ENCODE measurements at places on chromosomes 3 and 15. TPM values are rescaled to one million over a fixed set of nuclear protein-coding genes. Genes with fewer than 3 reads are reported as not detected.

The IQCF5 gene
- not detected for total RNA-seq

The NCKIPSD gene
- total RNA-seq = 9.2 TPM

The ZNF774 gene
- 2.9 TPM for total RNA-seq

The GPR149 gene
- total RNA-seq = not detected

- H3K4me3 ChIP-seq = no peak overlapping the region
- H3K4me1 ChIP-seq = no peaks in the 10 kb centered on the region
- H3K27me3 ChIP-seq = no peaks in the 10 kb centered on the region
- no peak overlapping the region for H3K27ac ChIP-seq
- no peaks in the 10 kb centered on the region for H3K36me3 ChIP-seq
- no peak for DNase-seq
These were observed 83.6 kb upstream of the SPATA12 start for GRCh38 chr3:56976651-56977560.

DNA sequence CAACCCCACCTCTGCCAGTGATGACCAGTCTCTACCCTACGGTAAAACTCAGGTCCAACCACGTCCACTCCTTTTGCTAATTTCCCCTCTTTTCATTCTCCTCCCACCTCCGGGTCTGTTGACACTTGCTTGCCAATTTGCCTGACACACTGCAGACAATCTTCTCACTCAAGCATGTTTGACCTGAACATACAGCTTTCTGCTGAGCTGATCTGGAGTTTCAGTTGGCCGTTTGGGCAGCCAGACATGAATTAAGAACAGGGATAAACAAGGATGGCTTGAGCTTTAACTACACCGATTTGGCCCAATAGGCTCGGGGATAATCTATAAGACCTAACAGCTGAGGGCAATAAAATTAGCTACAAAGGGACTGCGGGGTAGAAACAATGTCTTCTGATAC, 758.6 kb upstream of the CFAP20DC start:
- H3K27me3 ChIP-seq = no peaks in the 10 kb centered on the region
- no peak overlapping the region for H3K27ac ChIP-seq
- H3K4me3 ChIP-seq = no peak overlapping the region
- DNase-seq = no peak

- peaks cover 2% of the 10 kb centered on the region for H3K36me3 ChIP-seq
- H3K4me1 ChIP-seq = peaks cover 9% of the 10 kb centered on the region
- peaks cover 2% of the 10 kb centered on the region for H3K27me3 ChIP-seq
- DNase-seq = no peak
These were observed 32.3 kb downstream of the ARRDC4 start for GRCh38 chr15:97992823-97993222.

DNA sequence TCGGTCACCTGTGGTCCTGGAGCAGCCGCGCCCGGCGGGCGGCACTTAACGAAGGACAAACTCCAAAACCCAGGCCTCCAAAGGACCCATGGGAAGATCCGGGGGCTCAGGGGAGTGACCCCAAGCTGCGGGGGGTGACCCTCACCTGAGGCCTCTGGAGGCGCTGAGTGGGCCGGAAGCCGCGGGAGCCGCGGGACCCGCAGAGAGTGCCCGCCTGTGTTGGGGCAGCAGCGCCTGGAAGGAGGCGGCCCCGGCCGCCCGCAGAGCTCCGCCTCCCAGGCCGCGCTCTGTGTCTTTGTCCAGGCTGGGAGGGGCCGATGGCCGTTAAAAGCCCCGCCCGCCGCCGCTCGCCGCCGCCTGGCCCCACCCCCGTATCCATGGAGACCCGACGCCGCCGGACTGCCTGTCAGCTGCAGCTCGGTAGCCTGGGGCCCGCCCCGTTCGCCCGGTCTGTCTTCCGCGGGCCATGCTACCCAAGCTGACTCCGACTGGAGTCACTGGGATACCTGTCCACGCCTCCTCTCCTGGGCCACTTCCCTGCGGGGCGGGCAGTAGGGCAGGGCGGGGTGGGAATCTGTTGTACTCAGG, 15.3 kb upstream of the FANCD2 start:
- DNase-seq = peak; percentile 86
- peak overlapping the region; percentile 65 for H3K4me3 ChIP-seq
- peaks cover 23% of the 10 kb centered on the region for H3K4me1 ChIP-seq

DNA sequence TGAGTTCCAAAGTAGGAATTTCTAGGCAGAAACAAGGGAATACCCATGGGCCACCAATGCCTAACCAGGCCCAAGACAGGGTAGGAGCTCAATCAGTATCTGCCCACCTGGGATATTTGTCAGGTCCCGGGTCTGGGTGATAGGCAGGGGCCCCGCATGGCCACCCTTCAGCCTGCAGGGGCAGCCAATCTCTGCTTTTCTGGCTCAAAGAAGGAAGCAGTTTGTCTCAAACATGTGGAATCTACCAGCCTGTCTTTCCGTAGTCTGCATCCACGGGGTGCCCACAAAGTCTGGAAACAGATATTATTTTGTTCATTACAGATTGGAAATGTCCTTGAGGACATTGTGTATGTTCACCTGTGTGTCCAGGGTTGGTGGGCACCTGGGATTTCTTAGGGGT, 56.2 kb downstream of the CEMIP start:
- no peak for DNase-seq
- H3K27ac ChIP-seq = no peak overlapping the region
- H3K4me1 ChIP-seq = peaks cover 3% of the 10 kb centered on the region
- H3K36me3 ChIP-seq = no peaks in the 10 kb centered on the region
- H3K27me3 ChIP-seq = peaks cover 13% of the 10 kb centered on the region

DNA sequence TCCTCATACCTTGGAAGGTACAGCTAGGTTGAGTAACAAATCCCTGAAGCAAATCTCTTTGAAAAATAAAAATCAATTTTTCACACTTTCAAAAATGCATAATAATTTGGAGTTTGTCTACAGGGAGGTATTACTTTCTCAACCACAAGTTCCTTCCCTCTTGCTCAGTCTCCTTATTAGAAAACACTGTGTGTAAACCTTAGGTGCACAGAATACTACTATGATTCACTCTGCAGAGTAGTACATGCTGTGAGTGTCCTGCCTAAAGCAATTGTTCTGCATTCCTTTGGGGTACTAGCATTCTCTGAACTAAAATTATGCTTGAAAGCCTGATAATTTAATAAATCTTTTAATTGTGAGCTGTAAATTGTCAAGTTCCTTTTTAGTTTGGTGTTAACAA, 115.9 kb upstream of the EPHA3 start:
- H3K4me3 ChIP-seq = no peak overlapping the region
- no peak for DNase-seq
- no peaks in the 10 kb centered on the region for H3K36me3 ChIP-seq
- H3K27ac ChIP-seq = no peak overlapping the region
- H3K27me3 ChIP-seq = no peaks in the 10 kb centered on the region

DNA sequence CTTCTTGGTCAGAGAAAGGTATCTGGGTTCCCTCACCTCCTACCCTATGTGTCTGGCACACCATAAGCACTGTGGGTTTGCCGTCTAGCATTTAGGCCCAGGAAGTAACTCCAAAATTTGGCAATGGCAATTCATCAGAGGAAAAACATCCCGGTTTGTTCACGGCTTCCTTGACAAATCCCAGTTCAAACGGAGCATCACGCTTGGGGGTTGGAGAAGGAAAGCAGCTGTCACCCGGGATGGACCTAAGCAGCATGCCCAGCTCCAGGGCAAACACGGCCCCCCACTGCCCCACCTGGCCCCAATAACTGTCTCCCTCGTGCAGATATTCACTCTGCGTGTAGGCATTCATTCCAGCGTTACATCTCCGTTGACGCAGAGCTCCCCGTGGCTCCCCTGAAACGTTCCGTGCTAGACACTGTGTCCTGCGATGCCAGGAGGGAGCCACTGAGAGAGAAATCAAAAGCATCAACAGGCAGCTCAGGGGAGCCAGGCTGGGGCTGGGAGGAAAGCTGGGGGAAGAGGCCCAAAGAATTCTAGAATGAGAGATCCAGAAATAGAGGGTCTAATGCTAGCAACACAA, 41.4 kb downstream of the NTRK3 start:
- no peaks in the 10 kb centered on the region for H3K36me3 ChIP-seq
- H3K27ac ChIP-seq = no peak overlapping the region
- H3K27me3 ChIP-seq = no peaks in the 10 kb centered on the region
- H3K4me3 ChIP-seq = no peak overlapping the region

GRCh38 chr3:122609798-122610559, 32.5 kb downstream of the PARP15 start:
- peak overlapping the region; percentile 37 for H3K4me3 ChIP-seq
- peaks cover 41% of the 10 kb centered on the region for H3K4me1 ChIP-seq
- H3K27ac ChIP-seq = peak overlapping the region; percentile 80
- H3K36me3 ChIP-seq = peaks cover 79% of the 10 kb centered on the region
- DNase-seq = no peak

GRCh38 chr3:125496701-125497100, 23.3 kb downstream of the SNX4 start:
- H3K4me1 ChIP-seq = no peaks in the 10 kb centered on the region
- no peaks in the 10 kb centered on the region for H3K27me3 ChIP-seq
- H3K4me3 ChIP-seq = no peak overlapping the region

Measured in activated B cell treated with CpG ODN at 0.5 μM for 24 hours (primary cell).